ENCODE measurements at places on chromosomes 7 and 10.

GRCh38 chr7:143269251-143269650, 6.0 kb downstream of the GSTK1 start:
- DNase-seq, result no peak

- DNase-seq, result no peak
Measured at GRCh38 chr7:151012031-151012692, 12.1 kb downstream of the ATG9B start.

DNA sequence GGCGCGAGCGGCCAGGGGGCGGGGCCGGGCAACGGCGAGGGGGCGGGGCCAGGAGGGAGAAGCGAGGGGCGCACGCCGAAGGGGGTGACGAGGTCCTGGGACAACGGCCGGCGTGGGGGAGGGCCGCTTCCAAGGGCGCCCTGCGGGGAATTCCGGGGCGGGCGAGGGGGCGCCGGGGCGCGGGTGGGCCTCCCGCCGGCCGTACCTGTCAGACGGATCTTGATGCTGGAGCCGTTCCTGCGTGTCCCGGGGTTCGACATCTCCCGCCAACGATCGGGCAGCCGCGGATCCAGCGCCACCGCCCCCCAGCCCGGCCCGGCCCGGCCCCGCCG, 421 bp downstream of the SMURF1 start:
- no peak for DNase-seq

- DNase-seq, result peak; percentile 74
Measured at GRCh38 chr7:148987010-148987750, 41.1 kb downstream of the PDIA4 start.

DNA sequence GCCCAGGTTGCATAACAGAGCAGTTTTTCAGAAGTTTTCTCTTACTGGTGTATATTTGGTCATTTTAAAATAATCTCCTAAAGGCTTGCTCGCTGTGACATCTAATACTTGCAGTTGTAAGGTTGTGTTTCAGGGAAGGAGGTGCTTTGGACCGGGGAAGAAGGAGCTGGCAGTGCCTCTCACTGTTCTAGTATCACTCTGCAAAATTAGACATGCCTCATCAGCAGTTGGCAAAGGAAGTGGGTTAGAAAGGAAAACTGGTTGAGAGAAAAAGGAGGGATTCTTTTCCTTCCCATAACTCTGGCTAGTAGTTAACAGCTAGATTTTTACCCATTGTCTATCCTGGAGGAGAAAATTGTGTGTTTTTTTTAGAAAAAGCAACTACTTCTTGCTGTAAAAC, 34.8 kb downstream of the CUL1 start:
- no peak for DNase-seq

Measured in activated CD4-positive, alpha-beta T cell treated with anti-CD3 and anti-CD28 coated beads, Interleukin-2, amount 50 U/mL, for 24 hours (primary cell).